Tracheal epithelial cell (primary cell): ENCODE measurements at places on chromosomes 1 and 21. TPM values are rescaled to one million over a fixed set of nuclear protein-coding genes. Genes with fewer than 3 reads are reported as not detected.

Gene GJA9
- 0.21 and 0.24 TPM in 2 replicates for total RNA-seq

Gene METTL25B
- total RNA-seq = 10.4 and 19.4 TPM in 2 replicates

Gene TRIM58
- 0.24 TPM in 1 of 2 replicates, not detected in the other for total RNA-seq

Gene GPR52
- 0.21 and 0.24 TPM in 2 replicates for total RNA-seq

Gene GNG12
- total RNA-seq = 105 and 120 TPM in 2 replicates

Gene CHIA
- not detected in 2 replicates for total RNA-seq

Gene OR2T33
- not detected in 2 replicates for total RNA-seq

Gene AMY1A
- not detected in 2 replicates for total RNA-seq

Gene ZBTB7B
- total RNA-seq = 50.4 and 64.4 TPM in 2 replicates

Gene KRTAP19-1
- total RNA-seq = 0.24 TPM in 1 of 2 replicates, not detected in the other

Gene ATP6V1G3
- total RNA-seq = not detected in 2 replicates

Gene RAB13
- total RNA-seq = 42.6 and 50.4 TPM in 2 replicates

Gene C4BPA
- total RNA-seq = not detected in 2 replicates

Gene RRAGC
- 19.5 and 20.2 TPM in 2 replicates for total RNA-seq

Gene NUP210L
- total RNA-seq = 0.21 and 0.24 TPM in 2 replicates

Gene CD34
- 0.21 and 0.24 TPM in 2 replicates for total RNA-seq

Gene KDF1
- total RNA-seq = 14.2 and 21.1 TPM in 2 replicates

Gene OR2T35
- not detected in 2 replicates for total RNA-seq

Gene TMEM50A
- 78.0 and 95.2 TPM in 2 replicates for total RNA-seq

Gene MROH9
- total RNA-seq = not detected in 2 replicates

Gene GPR3
- total RNA-seq = 0.24 TPM in 1 of 2 replicates, not detected in the other

Gene NKAIN1
- total RNA-seq = 0.24 TPM in 1 of 2 replicates, not detected in the other

Gene FAM151A
- total RNA-seq = not detected in 2 replicates

Gene TEX38
- not detected in 2 replicates for total RNA-seq

Gene MRPL9
- total RNA-seq = 69.9 and 101 TPM in 2 replicates

Gene IGFN1
- total RNA-seq = 0.48 TPM in 1 of 2 replicates, not detected in the other

Gene PRR9
- not detected in 2 replicates for total RNA-seq

Gene ENAH
- total RNA-seq = 68.4 and 72.3 TPM in 2 replicates

Gene PFKFB2
- total RNA-seq = 25.1 and 38.6 TPM in 2 replicates

Gene AGO4
- 12.0 and 13.2 TPM in 2 replicates for total RNA-seq

Gene FLG2
- total RNA-seq = not detected in 2 replicates

Gene ALG14
- 0.64 and 1.2 TPM in 2 replicates for total RNA-seq

Gene AMIGO1
- total RNA-seq = 0.48 and 0.64 TPM in 2 replicates

Gene TCP10L
- 0.24 and 1.5 TPM in 2 replicates for total RNA-seq

Gene HSPA6
- total RNA-seq = 0.85 and 24.3 TPM in 2 replicates

Gene OXCT2
- total RNA-seq = 0.64 and 0.72 TPM in 2 replicates

Gene NOTCH2
- total RNA-seq = 70.5 and 114 TPM in 2 replicates

Gene CFHR2
- total RNA-seq = not detected in 2 replicates

Gene RGS16
- 0.72 and 3.0 TPM in 2 replicates for total RNA-seq

Gene NR1I3
- not detected in 2 replicates for total RNA-seq

Gene LCE1B
- total RNA-seq = not detected in 2 replicates

Gene PPFIA4
- total RNA-seq = 0.64 and 14.0 TPM in 2 replicates

Gene SLC35D1
- 6.0 and 19.0 TPM in 2 replicates for total RNA-seq

Gene BRINP3
- not detected in 2 replicates for total RNA-seq

Gene MCOLN3
- 1.3 and 4.8 TPM in 2 replicates for total RNA-seq

Gene BCL2L15
- total RNA-seq = 1.2 TPM in 1 of 2 replicates, not detected in the other

Gene S100B
- not detected in 2 replicates for total RNA-seq

Gene ASCL5
- total RNA-seq = 0.21 TPM in 1 of 2 replicates, not detected in the other

Gene CCDC24
- total RNA-seq = 3.4 and 5.3 TPM in 2 replicates

Gene OLIG1
- not detected in 2 replicates for total RNA-seq

Gene TMEM234
- 5.3 and 9.4 TPM in 2 replicates for total RNA-seq

Gene GRIK1
- under 0.01 TPM in 1 of 2 replicates, not detected in the other for total RNA-seq
